ENCODE measurements at places on chromosomes 3 and 15. TPM values are rescaled to one million over a fixed set of nuclear protein-coding genes. Genes with fewer than 3 reads are reported as not detected.

GRCh38 chr3:48112813-48113212, 75.4 kb downstream of the CDC25A start:
- DNase-seq: no peak

DNA sequence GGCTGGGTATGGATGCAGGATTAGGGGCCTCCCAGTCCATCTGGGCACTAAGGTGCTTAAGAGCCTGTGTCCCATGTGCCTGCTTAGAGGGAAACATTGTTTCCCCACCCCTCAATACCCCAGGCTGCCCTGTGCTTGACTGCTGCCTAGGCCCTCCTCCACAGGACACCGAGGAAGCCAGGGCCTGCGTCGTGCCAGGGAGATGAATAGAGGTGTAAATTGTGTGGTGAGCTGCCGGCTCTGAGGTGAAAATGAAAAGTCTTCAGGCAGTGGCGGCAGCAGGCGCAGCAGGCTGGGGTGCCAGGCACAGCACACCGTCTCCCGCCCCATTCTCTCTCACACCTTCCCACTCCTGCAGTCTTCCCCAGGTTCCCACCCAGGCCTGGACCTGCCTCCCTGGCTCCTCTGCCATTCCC, 13.9 kb upstream of the GRM2 start:
- DNase-seq: no peak

DNA sequence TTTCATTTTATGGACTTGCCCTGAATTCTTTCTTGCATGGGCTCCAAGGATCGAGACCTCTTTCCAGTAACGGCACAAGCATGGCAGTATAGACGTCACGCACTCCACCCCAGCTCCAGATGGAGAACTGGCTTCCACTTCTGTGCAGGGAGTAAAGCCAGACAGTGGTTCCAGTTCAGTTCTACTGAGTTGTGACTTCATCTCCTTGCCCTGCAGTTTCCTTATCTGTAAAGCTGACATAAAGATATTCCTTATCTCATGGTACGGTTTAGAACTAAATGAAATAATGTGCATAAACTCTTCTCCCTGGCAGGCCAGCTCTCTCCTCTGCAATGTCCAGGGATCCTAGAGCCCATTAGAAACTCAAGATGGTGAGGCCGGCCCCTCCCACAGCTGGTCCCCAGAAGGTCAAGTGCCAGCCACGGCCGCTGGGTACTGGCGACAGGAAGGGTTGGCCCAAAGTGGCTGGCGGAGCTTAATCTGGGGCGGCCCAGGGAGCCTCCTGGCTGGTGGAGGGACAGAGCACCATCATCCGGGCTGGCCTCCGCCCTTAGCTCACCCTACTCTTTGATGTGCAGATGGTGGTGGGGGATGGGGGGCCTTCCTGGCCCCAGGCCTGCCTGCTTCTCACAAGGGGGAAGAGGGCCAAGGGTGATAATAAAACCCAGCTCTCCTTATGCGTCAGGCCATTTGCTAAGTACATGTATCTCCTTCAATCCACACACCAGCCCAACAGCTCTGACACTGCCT, 7.2 kb downstream of the MESP2 start:
- peak; percentile 88 for DNase-seq

CDCP1 gene
- 8.1 TPM for total RNA-seq

DNA sequence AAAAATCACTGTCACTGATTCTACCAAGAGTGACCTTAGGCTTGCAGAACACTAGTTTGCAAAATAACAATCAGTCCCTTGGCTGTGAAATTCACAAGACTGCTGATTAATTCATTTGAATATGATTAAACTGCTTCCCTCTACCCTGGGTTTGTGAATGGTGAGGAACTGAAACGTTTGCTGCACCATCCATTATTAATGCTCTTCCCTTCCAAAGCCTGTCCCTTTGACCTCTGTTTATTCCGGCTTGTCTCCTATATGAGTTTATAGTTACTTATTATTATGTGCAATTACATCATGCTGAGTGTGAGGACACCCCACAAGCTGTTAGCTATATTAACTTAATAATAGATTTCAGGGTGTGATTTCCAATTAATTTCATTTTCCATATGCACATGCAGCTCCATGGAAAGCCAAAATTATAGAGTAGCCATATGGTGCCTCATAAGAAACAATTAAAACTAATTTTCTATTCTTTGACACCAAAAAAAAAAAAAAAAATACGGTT, 96.5 kb downstream of the SUCLG2 start:
- no peak for DNase-seq

GRCh38 chr15:92584105-92584504, 71.5 kb downstream of the FAM174B start:
- DNase-seq: no peak

GRCh38 chr3:187648177-187648576, 22.0 kb downstream of the SST start:
- DNase-seq: no peak
